ENCODE measurements at places on chromosomes 3 and 15. TPM values are rescaled to one million over a fixed set of nuclear protein-coding genes. Genes with fewer than 3 reads are reported as not detected.

The EOMES gene
- total RNA-seq = 2.5 TPM

DNA sequence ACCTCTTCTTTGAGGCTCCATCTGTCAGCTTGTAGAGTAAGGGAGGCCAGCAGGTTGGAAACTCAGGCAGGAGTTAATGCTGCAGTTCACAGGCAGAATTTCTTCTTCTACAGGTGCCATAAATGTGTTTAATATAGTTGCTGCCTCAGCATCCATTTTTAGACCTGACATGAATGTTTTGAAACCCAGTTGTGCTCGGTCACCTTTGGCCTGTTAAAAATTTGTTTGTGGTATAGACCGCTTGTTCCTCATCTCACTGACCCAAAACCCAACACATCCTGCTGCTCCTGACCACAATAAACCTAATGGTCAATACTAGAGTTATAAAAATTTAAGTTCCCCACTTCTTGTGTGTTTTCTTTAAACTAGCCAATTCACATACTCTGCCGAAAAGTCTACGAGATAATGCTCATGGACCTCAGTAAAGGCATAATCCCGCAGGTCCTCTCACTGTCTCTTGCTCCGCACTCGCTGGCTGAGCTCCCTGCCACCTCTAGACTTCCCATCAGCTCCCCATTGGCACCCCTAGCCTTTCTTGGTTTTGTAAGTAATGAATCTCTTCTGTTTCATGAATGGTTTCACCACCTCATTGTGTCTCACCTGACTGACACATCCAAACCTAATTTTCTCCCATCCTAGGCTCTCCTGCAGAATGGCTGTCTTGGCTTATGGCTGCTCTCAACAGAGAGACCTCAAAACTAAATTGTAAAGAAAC, 138.5 kb upstream of the STRIT1 start:
- no peaks in the 10 kb centered on the region for H3K36me3 ChIP-seq
- H3K4me3 ChIP-seq = no peak overlapping the region
- no peaks in the 10 kb centered on the region for H3K4me1 ChIP-seq

The NANOGP8 gene
- not detected for total RNA-seq

DNA sequence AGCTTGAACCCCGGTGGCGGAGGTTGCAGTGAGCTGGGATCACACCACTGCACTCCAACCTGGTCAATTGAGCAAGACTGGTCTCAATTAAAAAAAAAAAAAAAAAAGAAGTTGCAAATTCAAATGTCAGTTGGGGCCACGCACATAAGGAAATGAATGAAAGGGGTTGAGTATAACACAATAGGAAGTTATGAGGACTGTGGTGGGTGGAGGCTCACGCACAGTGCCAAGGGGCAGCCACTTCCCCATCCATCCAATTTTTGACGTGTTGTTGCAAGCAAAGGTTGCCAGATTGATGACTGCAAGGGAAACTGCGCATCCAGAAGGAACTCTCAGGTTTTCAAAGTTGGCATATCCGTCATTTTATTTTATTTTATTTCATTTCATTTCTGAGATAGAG, 532.2 kb downstream of the NTRK3 start:
- H3K27me3 ChIP-seq = no peaks in the 10 kb centered on the region
- H3K27ac ChIP-seq = no peak overlapping the region
- no peaks in the 10 kb centered on the region for H3K36me3 ChIP-seq
- H3K4me1 ChIP-seq = no peaks in the 10 kb centered on the region

DNA sequence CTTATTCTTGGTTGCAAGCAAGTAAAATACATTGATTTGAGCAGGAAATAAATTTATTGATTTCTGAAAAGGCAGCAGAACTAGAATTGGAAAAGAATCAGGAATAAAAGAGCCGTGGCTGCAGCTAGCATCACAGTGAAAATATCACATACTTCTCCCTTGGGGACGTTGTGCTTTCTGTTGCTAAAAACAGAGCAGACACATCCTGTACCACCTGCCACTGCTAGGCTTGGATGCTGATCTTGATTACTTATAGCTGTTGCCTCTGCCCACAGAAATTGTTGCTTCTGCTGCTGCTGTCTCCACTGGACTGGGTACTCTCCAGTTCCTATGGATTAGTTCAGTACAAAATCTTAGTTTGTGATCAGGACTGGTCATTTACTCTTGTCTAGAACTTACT, 283.8 kb downstream of the C3orf38 start:
- H3K27ac ChIP-seq = no peak overlapping the region
- no peaks in the 10 kb centered on the region for H3K27me3 ChIP-seq
- no peaks in the 10 kb centered on the region for H3K36me3 ChIP-seq
- DNase-seq = no peak
- no peaks in the 10 kb centered on the region for H3K4me1 ChIP-seq

The GOLGA6L7 gene
- not detected for total RNA-seq

GRCh38 chr15:39438260-39438659, 142.6 kb upstream of the THBS1 start:
- H3K27me3 ChIP-seq = no peaks in the 10 kb centered on the region
- no peak for DNase-seq
- no peak overlapping the region for H3K4me3 ChIP-seq
- no peaks in the 10 kb centered on the region for H3K4me1 ChIP-seq
- no peak overlapping the region for H3K27ac ChIP-seq
- H3K36me3 ChIP-seq = no peaks in the 10 kb centered on the region

The GOLGA8H gene
- 1.5 TPM for total RNA-seq

The ANKRD63 gene
- 0.72 TPM for total RNA-seq

GRCh38 chr3:161548301-161548700, 51.7 kb downstream of the OTOL1 start:
- no peaks in the 10 kb centered on the region for H3K27me3 ChIP-seq
- H3K4me3 ChIP-seq = no peak overlapping the region
- H3K27ac ChIP-seq = no peak overlapping the region
- no peaks in the 10 kb centered on the region for H3K4me1 ChIP-seq

DNA sequence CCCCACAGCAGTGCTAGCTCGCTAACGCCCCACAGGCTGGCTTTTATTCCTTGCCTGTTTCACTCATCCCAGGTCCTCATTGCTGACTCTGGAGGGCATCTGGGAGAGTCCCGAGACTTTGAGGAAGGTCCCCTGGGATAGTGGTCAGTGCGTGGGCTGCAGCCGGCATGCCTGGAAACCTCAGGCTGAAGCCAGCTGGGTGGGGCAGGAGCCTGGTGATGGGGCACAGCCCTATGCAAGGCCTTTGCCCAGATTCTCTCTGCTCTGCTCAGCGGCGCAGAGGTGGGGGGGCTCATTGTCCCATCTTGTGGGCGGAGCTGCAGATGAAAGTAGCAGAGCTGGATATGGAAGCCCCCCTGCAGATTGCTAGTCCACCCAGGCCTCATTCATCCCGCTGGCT, 55.7 kb upstream of the SMAD6 start:
- H3K4me1 ChIP-seq = peaks cover 15% of the 10 kb centered on the region
- DNase-seq = no peak
- no peaks in the 10 kb centered on the region for H3K27me3 ChIP-seq
- H3K36me3 ChIP-seq = no peaks in the 10 kb centered on the region

- no peaks in the 10 kb centered on the region for H3K36me3 ChIP-seq
- peaks cover 22% of the 10 kb centered on the region for H3K27me3 ChIP-seq
- H3K4me1 ChIP-seq = peaks cover 2% of the 10 kb centered on the region
- H3K27ac ChIP-seq = no peak overlapping the region
- H3K4me3 ChIP-seq = no peak overlapping the region
- no peak for DNase-seq
Observed at GRCh38 chr15:69154684-69155083, 5.8 kb upstream of the GLCE start.

DNA sequence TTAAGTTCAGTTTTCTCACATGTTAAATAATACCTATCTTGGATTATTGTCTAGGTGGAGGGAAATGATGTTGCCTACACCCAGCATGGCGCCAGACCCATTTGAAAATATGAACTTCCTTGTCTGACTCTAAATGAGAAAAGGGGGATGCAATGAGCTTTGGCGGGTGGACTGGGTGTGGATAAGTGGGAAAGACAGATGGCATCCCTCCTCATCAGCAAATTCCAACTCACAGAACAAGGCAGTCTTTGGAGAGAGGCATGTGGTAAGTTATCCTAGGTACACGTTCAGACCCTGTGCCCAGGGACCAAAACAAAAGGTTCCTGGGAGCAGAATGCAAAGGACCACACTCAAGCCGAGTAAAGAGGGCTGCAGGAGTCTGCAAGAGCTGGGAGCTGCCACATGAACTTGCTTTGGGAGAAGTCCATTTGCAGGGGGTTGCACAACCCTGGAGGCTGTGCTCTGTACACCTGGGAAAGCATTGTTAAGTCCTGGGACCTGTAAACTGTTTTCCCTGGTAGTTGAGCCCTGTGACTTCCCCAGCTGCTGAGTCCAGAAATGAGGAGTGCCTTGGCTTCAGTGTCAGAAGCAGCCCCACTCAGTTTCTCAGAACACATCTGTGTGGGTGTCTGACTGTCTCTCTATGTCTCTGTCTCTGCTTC, 102.3 kb upstream of the TPM1 start:
- no peak for DNase-seq
- H3K4me3 ChIP-seq = no peak overlapping the region
- H3K27ac ChIP-seq = peak overlapping the region; percentile 1
- H3K4me1 ChIP-seq = peaks cover 13% of the 10 kb centered on the region
- H3K36me3 ChIP-seq = no peaks in the 10 kb centered on the region

GRCh38 chr3:140088513-140088912, 153.5 kb downstream of the CLSTN2 start:
- H3K4me1 ChIP-seq = no peaks in the 10 kb centered on the region
- no peaks in the 10 kb centered on the region for H3K27me3 ChIP-seq
- H3K4me3 ChIP-seq = no peak overlapping the region

The C3orf20 gene
- total RNA-seq = not detected

The DNASE1L3 gene
- total RNA-seq = not detected

The NLGN1 gene
- 0.85 TPM for total RNA-seq

The DIPK2A gene
- 14.3 TPM for total RNA-seq

DNA sequence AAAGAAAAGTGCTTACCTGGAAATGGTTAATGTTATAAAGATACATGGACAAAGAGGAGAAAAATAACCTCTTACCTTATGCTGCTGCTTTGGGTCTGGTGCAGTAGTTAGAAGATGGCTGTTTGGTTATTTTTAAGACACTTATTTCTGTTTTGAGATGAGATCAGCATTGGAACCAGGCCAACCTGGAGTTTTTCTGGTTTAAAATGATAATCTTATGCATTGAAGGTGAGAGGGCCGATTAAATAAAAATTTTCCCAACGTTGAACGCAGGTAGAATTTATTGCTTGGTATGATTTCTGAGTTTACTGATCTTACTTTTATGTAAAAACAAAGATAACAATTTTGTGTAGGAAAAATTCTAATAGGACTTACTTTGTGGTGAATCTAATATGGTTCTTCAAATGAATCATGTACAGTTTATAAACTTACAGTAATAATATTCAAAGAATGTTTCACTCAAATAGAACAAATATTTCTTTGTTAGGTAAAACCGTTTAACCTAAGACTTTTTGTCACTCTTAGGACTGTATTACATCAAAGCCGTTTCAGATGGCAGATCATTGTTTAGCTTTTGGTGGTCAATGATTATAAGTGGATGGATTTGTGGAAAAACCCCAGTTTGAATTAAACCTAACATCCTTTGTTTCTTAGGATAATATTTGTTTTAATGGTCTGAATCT, 14.9 kb downstream of the UBE2E2 start:
- no peak for DNase-seq
- no peaks in the 10 kb centered on the region for H3K27me3 ChIP-seq
- H3K36me3 ChIP-seq = no peaks in the 10 kb centered on the region
- H3K4me1 ChIP-seq = no peaks in the 10 kb centered on the region
- H3K4me3 ChIP-seq = no peak overlapping the region

The TRA2B gene
- total RNA-seq = 171 TPM

DNA sequence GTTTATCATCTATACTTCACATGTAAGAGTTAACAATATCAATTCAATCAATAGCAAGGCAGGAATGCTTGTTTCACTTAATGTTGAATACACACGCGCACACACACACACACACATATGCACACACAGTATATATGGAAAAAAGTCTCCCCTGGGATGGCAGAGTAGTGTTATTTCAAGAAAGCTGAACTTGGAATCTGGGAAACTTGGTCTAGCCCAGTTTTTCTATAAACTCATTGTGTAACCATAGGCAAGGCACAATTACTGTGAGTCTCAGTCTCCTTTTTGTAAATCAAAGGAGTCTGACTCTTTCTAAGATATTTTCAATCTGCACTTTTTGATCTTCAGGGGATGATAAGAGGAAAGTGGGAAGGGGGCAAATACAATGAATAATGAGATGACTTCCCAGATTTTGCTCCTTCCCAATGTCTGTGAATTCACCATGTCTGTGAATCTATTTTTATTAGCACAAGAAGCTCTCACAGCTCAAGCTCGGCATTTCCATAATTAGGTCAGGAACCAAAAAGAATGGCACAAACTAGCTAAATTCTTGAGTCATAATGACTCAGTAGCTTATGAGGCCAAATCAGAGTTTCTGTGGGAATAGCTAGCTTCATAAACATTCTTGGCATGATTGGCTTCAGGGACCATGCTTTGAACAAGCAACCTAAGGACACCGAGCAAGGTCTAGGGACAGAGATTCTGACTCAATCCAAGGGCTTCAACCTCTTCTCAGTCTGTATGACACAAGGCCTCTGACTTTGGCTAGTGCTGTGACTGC, 227.4 kb upstream of the DCBLD2 start:
- no peaks in the 10 kb centered on the region for H3K36me3 ChIP-seq
- no peaks in the 10 kb centered on the region for H3K27me3 ChIP-seq
- DNase-seq = no peak
- H3K27ac ChIP-seq = no peak overlapping the region
- H3K4me3 ChIP-seq = no peak overlapping the region

GRCh38 chr3:133759740-133760305, 13.6 kb downstream of the TF start:
- H3K27ac ChIP-seq = no peak overlapping the region
- H3K27me3 ChIP-seq = peaks cover 14% of the 10 kb centered on the region
- no peak for DNase-seq
- H3K36me3 ChIP-seq = no peaks in the 10 kb centered on the region
- no peaks in the 10 kb centered on the region for H3K4me1 ChIP-seq

GRCh38 chr15:25433118-25433865, 5.5 kb downstream of the UBE3A start:
- H3K27me3 ChIP-seq = no peaks in the 10 kb centered on the region
- DNase-seq = no peak
- H3K36me3 ChIP-seq = no peaks in the 10 kb centered on the region
- H3K4me3 ChIP-seq = no peak overlapping the region
- H3K4me1 ChIP-seq = peaks cover 4% of the 10 kb centered on the region

DNA sequence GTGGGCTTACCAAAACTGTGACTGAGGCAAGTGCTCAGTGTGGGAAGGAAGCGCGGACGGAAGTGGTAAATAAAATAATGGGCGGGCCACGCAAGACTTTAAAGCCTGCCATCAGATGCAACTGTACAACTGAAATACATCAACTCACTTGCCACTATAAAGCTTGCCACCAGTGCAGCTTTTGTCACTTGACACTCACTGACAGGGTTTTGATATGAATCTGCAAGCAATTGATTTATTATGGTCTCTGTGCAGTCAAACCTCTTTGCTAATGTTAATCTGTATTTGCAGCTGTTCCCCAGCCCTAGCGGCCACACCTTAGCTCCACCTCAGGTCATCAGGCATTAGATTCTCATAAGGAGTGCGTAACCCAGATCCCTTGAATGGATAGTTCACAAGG, 2.3 kb upstream of the GFM1 start:
- no peaks in the 10 kb centered on the region for H3K27me3 ChIP-seq
- DNase-seq = no peak
- H3K36me3 ChIP-seq = peaks cover 14% of the 10 kb centered on the region
- peaks cover 21% of the 10 kb centered on the region for H3K4me1 ChIP-seq

The TMCO5A gene
- total RNA-seq = not detected

GRCh38 chr15:49809894-49810609, 189.2 kb downstream of the DTWD1 start:
- no peaks in the 10 kb centered on the region for H3K4me1 ChIP-seq
- H3K27me3 ChIP-seq = no peaks in the 10 kb centered on the region
- H3K4me3 ChIP-seq = no peak overlapping the region
- no peak overlapping the region for H3K27ac ChIP-seq
